ENCODE measurements at places on chromosomes 12 and 14.

DNA sequence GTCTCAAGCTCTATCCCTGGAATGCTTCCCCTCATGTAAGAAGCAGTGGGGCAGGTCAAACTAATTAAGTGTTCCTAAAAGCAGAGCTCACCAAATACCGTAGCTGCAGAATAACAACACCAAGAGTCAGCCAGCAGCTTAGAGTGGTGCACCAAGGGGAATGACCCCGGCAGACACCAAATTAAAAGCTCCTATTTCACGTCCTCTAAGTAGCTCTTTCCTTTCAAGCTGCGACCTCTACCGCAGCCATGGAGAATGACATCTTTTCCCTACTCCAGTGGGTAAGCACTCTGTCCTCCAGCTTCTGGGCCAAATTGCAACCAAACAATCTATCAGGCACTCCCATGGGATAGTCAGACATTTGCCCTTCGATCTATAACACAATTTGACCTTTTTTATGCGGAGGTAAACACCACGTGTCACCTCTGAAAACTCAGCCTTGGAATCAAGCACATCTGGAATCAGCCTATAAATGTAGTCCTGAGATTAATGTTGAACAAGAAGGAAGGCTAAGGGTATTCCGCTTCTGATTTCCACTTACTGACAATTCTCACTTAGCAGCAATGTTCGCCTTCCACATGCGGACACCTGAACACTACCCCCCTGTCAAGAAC, 67.6 kb upstream of the CDKN3 start:
- no peak for DNase-seq

- DNase-seq: no peak
Measured at GRCh38 chr12:121297435-121297991, 1.0 kb upstream of the CAMKK2 start.

DNA sequence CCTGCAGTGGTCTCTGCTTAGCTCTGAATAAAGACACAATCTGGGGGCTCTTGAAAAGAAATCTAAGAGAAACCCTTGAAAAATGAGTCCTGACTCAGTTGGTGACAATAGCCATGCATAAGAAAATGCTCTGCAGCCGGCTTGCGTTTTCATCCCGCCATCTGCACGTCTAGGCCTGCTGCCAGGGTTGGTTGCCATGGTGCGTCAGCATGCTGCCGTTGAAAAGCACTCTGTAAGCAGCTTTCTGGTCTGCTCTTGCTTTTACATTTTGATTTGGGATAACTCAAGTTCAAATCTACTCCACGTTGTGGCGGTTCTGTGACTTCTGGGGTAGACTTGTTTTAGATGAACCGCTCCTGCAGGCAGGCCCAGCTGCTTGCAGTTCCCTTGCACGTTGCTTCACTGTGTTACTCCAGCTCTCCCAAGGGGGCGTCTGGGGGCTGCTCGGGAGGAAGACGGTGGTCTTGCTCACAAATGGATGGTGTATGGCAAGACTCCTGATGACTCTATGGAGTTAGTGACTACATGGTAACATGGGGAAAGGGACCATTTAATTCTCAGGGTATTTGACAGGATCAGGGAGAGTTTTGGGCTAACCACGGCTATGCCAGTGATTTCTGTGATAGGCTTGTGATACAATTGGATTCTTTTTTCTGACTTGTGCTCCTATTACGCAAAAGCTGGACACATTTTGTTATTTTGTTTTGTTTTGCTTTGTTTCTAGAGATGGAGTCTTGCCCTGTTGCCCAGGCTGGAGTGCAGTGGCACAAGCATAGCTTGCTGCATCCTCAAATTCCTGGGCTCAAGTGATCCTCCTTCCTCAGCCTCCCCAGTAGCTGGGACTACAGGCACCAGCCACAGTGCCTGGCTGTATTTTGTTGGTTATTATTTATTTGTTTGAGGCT, 15.8 kb downstream of the WNT5B start:
- DNase-seq: no peak

- DNase-seq: no peak
Measured at GRCh38 chr14:68891851-68892660, 87.0 kb downstream of the ACTN1 start.

DNA sequence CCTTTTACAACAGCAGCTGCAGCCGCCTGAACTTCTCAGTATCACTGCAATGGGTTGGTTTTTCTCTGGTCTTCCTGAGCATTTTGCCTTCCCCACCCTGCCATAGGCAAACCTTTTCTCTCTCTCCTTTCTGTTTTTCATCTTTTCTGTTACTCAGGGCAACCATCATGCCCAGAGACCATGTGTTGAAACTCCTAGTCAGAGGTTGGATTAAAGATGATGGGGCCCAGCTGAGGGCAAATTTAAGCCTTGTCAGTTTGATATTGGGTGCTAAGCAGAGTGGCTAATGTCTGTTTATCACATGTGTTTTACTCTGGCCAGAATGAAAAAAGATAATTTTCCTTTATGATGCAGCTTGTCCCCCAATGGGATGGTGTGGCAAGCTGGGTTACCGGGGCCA, 107.9 kb upstream of the PMCH start:
- no peak for DNase-seq

GRCh38 chr12:13175499-13175898, 21.0 kb upstream of the EMP1 start:
- DNase-seq: no peak

- no peak for DNase-seq
Measured at GRCh38 chr12:16939871-16940306, 333.9 kb upstream of the LMO3 start.

DNA sequence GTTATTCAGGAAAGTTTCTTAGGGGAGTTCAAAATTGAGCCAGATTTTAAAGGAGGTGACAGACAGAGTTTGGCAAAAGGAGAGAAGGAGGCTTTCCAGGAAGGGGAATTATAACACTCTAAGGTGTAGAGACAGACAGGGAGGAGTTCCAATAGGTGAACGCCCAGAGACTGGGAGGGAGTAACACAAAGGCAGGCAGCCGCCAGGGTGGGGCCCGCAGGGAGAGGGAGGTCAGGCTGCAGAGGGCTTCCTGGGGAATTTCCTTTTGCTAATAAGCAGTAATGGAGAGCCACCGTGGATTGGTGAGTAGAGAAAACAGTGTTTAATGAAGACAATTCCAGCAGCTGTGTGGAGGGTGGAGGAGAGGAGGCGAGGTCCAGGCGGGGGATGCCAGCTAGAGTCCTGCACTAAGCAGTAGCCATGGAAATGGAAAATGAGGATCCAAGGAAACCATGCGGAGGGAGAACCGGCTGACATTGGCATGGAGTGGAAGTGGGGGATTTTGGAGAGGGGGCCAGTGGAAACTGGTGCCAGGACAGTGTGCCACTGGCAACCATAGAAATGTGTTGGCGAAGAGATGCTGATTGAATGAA, 22.2 kb downstream of the GRIN2B start:
- DNase-seq: no peak

DNA sequence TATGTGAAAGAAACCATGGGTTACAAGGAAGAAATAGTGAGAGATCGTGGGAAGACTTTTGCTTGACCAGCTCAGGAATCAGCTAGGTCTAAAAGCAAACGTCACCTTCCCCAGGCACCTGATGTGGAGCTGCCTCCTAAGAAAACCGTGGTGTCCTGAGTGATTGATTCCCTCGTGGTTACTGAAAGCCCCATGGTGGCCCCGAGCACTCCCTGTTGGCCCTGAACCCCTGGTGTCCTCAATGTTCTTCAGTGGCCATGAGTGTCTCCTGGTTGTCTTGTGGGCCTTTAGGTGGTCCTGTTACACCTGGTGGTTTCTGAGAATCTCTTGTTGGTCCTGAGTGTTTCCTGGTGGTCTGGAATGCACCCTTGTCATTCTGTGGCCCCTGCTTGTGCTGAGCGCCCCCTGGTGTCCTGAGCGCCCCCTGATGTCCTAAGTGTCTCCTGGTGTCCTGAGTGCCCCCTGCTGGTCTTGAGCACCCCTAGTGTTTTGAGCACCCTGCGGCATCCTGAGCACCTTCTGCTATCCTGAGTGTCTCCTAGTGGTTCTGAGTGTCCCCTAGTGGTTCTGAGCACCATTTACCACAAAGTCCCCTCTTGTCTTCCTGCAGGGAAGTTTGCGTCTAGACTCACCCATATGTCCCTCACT, 518.7 kb downstream of the TMEM121 start:
- peak; percentile 75 for DNase-seq

DNA sequence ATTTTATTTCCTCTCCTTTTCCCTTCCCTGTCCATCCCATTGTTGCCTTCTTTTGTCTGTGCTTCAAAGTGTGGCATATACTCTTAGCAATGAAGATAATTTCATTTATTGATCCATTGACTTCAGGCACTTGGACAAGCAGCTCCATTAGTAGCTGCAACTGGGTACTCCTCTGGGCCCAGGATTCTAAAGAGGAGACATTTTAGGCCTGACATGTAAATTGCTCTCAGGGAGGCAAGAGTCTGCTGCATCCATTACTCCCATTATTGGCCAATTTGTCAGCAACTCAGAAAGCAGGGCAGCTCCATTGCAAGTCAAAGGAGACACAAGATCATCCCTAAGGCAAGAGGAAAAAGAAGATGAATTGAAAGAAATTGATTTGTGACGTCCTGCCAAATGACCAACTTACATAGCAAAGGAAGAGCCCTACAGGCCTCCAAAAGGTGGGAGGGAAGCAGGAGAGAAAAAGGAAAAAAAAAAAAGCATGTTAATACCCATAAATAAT, 1094.1 kb upstream of the FLRT2 start:
- no peak for DNase-seq

GRCh38 chr12:121767525-121768016, 25.9 kb downstream of the RHOF start:
- DNase-seq: no peak

DNA sequence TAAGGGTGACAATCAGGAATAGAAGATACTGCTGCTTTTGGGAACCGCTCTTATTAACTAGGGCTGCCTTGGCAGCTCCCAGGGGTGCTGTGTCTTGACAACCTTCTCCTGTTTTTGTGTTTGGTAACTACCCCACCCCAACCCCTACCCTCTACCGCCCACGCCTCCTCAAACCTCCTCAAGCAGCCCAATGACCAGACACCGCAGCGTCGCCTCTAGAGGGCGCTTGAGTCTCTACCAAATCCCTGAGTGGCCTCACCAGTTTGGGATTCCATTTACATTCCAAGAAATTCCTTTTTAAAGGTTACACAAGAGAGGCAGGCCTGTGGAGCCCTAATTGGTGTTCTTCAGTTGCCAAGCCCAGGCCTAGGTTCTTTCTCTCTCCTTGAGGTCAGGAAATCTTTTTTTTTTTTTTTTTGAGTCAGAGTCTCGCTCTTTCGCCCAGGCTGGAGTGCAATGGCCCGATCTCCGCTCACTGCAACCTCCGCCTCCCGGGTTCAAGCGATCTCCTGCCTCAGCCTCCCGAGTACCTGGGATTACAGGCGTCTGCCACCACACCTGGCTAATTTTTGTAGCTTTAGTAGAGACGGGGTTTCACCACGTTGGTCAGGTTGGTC, 72.4 kb upstream of the USP44 start:
- no peak for DNase-seq

DNA sequence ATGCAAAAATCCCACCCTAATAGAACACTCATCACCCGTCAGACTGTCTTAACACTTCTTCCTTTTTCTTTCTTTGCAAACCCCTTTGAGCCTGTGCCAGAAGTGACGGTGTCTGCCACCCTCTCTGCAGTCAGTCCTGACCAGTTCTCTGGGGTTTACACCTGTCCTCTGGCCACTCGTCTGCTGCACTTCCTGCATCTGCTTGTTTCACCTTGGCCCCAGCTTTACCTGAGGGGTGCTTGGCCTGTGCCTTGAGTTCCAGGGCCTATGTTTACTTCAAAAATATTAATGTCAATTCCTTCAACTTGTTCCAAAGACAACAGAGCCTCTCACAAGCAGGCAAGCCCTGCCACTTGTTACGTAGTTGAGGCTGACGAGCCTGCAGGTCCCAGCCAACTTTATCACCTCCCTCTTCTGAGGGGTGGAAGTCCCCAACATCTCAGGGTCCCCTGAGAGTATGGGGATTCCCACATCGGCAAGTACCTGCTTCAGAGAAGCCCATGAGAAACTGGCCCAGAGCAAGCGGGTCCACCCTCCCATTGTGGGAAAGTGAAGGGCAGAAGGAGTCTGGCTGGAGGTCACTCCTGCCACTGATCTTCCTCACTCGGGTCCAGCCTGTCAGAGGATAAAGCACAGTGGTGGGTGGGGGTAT, 205.4 kb downstream of the DAD1 start:
- no peak for DNase-seq

DNA sequence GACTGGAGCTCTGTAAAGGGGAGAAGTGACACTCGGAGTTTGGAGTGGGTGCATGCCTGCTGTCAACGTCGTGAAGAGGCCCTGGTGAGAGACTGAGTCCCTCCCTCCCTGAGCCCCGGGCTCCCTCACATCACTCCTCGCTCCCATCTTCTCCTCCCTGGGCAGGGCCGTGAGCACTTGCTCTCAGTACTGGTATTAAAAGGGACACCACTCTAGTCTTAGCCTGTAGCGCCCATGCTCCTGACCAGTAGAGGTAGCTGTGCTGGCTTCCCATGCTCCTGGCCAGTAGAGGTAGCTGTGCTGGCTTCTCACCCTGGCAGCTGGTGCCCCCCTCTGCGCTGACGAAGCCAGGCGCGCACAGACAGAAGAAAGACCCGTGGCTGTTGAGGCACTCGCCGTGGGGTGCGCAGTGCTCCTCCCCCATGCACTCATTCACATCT, 14.7 kb downstream of the ISCA2 start:
- no peak for DNase-seq

GRCh38 chr12:131389054-131390013, 321.6 kb upstream of the SFSWAP start:
- no peak for DNase-seq

- no peak for DNase-seq
Measured at GRCh38 chr12:53200107-53200457, 7.0 kb downstream of the ITGB7 start.

DNA sequence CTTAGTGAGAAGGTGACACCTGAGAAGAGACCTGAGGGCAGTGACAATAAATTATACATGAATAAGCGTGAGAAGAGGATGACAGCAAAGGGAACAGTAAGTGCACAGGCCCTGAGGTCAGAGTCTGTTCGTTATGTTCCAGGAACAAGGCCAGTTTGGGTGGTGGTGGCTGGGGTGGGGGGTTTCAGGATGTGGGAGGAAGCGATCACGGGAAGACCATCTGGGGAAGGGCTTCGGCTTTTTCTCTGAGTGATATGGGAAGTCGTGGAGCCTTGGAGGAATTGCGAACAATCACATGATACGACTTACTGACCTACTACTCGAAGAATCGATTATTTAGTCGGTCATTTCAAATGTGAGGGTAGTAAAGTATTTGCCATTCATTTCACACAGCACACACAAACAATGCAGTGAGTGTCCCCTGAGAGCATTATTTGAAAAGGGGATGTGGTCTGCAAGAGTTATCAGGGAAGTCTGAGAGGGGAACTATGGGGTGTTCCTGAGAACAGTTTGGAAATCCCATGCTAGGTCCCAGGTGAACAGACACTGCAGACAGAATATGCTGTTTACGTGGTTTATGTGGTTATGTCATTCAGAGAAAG, 94.7 kb downstream of the SLC38A1 start:
- no peak for DNase-seq

GRCh38 chr12:116331876-116332275, 54.4 kb upstream of the MED13L start:
- DNase-seq: no peak

DNA sequence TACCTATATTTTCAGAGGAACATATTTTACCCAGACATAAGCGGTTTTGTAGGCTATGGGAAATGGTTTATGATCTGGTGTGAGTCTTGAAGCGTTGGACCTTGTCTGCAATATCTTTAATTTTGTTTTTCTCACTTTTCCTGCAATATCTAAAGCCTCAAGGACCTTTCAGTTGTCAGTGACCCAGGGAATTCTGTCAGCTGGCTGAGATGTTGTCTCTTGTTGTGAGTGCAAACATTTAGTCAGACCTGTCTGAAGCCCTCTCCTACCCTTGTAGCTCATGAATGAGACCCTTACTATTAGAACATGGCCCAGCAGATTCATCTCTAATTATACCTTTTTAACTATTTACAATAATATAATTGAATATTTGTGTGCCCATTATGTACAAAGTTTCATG, 53.6 kb downstream of the SPATA7 start:
- DNase-seq: no peak

GRCh38 chr14:76997257-76997970, 31.1 kb downstream of the IRF2BPL start:
- DNase-seq: no peak
